Fibroblast of mammary gland (primary cell): ENCODE measurements at places on chromosomes 16 and 17.

DNA sequence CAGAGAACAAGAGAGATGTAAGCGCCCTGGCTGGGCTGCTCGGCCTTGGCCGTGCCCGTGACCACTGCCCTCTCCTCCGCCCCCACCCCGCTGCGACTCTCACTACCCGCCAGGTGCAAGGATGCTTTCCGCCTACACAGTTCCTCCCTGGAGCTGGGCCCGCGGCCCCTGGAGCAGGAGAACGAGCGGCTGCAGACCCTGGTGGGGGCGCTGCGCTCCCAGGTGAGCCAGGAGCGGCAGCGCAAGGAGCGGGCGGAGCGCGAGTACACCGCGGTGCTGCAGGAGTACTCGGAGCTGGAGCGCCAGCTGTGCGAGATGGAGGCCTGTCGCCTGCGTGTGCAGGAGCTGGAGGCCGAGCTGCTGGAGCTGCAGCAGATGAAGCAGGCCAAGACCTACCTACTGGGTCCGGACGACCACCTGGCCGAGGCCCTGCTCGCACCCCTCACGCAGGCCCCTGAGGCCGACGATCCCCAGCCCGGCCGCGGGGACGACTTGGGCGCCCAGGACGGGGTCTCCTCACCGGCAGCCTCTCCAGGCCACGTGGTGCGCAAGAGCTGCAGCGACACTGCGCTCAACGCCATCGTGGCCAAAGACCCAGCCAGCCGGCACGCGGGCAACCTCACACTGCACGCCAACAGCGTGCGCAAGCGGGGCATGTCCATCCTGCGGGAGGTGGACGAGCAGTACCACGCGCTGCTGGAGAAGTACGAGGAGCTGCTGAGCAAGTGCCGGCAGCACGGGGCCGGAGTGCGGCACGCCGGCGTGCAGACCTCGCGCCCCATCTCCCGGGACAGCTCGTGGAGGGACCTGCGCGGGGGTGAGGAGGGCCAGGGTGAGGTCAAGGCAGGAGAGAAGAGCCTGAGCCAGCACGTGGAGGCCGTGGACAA, 9.2 kb upstream of the MRPL58 start:
- no peak for DNase-seq

GRCh38 chr16:82699260-82699659, 72.5 kb downstream of the CDH13 start:
- DNase-seq: no peak

DNA sequence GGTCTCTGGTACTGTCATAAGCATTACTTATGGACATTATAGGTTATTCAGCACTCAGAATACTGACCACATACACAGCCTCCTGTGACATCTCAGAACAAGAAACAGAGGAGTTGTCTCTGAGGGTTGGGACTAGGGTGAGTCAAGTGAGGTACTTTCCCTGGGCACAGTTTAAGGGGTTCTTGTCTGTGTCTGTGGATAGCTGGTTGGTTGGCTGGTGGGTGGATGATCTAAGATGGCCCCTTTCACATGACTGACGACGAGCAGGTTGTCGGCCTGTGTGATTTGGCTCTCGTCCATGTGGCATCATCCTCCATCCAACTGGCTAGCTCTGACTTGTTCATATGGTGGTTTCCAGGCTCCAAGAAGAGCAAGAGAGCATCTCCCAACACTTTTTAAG, 163.9 kb downstream of the PRKCB start:
- no peak for DNase-seq

- DNase-seq: no peak
These were observed 103.9 kb upstream of the SEC14L1 start for GRCh38 chr17:77036841-77037381.

GRCh38 chr16:65185241-65185778, 63.4 kb upstream of the CDH11 start:
- DNase-seq: no peak

DNA sequence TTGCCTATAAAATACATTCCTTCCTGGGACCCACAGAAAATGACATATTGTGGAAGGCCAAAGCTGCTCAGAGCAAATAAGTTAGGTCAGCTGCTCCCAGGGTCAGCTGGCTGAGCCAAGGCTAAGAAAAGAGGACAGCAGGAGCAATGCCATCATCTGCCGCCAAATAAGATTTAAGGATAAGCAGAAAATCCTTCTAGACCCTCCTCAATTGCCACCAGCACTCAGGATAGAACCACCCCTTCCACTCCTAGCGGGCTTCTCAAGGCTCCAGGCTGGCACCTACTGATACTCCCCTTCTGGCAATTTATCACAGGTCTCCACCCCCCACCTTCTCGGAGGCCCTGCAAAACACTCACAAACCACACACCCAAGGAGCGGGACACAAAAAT, 22.9 kb downstream of the MBTPS1 start:
- DNase-seq: no peak

DNA sequence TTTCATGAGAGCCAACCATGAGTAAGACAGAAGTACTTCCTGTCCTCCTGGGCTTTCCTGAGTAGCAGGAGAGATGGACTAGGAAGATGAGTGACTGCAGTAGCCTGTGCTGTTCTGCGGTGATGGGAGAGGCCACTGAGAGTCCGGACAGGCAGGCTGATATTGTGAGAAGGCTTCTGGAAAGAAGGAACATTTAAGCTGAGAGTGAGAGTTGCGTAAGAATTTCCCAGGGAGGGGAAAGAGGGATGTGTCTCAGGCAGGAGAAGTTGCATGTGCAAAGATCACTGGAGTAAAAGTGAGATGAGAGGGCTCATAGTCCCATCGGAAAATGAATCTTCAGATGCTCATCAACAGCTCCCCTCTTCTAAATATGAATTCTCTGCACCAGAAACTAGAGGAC, 258.3 kb downstream of the RBFOX1 start:
- DNase-seq: no peak

GRCh38 chr16:66287416-66287815, 79.1 kb upstream of the CDH5 start:
- no peak for DNase-seq

- DNase-seq: no peak
These were observed 4.7 kb upstream of the PIPOX start for GRCh38 chr17:29038085-29038795.

DNA sequence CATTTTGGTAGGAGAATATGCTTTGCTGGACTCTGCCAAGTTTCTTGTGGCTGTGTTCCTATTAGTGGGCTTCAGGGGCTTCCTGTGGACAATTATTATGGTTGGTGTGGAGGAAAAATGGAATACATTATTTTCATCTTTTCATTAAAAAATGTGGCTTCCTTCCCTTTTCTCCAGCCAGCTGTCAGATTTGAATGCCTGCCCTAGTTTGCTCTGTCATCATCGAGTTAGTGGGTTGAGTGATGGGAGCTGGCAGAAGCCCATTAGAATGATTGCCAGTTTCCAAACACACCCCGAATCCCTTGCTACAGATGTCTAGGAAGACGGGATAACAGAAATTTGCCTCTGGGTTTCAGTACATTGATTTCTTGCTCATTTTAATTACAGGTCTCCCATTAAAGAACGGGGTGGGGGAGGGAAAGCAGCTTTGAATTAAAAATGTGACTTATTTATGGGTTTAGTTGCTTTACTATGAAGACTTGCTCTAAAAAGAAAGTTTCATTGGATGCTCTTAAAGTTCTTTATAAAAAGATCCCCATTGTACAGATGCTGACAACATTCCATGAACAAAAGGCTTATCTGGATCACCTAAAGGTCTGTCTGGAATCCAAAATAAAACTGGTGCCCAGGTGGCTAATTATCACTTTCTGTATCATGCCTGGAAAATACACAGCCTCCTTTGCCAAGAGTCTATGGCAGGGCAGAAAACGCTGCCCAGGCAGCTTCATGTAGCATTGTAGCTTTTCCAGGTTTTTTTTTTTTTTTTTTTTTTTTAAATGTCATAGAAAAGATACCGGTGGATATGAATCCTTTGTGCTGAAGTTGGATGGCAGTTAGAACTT, 103.6 kb downstream of the PRKCA start:
- peak; percentile 38 for DNase-seq

DNA sequence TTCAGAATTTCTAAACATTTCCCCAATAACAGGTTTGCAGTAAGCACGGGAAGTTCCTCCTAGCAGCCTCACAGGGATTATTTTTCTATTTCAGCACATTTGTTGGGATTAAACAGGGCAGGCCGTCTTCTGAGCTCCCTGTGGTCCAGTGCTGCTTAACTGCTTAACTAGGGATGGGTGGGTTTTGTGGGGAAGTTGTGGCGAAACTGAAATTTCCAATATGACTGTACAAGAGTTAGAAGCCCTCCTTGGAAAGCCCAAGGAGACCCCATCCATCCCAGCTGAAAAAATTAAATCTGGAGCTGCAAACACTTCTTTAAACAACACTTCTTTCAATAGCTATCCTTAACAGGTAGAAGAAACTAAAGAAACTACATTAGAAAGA, 22.2 kb downstream of the FAM117A start:
- DNase-seq: no peak

DNA sequence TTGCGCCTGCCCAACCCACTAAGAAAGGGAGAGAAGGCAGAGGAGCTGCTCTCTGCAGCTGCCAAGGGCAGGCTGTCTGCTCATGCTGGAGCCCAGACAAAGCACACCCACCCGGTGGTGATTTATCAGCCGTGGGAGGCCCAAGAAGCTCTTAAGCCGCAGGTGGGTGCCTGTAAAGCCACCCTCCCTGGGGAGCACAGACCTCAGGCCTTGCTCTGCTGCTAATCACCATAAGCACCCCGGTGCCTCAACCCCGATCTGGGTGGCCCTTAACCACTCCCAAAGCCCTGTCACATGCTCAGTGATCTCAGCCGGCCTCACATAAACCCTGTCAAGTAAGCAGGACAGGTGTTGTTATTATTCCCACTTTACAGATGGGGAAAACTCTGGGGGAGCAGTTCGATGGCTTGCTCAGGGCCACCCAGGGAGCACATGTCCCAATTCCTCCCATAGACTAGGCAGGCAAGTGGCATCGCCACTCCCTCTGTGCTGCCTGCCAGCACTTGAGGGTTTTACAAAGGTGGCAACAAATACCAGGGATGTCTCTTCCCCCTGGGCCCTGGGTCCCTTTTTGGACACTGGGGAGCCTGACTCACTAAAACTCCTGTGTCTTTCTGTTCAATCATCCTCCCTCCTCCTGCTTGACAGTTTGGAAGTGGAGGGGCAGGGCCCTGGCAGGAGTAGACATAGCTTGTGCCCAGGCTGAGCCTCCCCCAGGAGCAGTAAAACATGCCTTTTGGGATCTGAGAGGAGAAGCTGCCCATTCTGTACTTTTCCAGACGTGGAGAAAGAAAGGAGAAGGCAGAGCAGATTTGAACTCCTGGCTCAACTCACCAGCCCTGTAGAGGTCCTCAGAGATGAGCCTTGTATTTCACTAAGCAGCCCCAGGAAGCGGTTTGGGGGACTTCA, 299.3 kb downstream of the SOX9 start:
- no peak for DNase-seq

- peak; percentile 24 for DNase-seq
These were observed 21.4 kb upstream of the MAP3K14 start for GRCh38 chr17:45338023-45338781.

GRCh38 chr17:40130352-40131042, 8.7 kb downstream of the MSL1 start:
- DNase-seq: no peak

- peak; percentile 67 for DNase-seq
These were observed 33.5 kb upstream of the BCO1 start for GRCh38 chr16:81204798-81205680.

DNA sequence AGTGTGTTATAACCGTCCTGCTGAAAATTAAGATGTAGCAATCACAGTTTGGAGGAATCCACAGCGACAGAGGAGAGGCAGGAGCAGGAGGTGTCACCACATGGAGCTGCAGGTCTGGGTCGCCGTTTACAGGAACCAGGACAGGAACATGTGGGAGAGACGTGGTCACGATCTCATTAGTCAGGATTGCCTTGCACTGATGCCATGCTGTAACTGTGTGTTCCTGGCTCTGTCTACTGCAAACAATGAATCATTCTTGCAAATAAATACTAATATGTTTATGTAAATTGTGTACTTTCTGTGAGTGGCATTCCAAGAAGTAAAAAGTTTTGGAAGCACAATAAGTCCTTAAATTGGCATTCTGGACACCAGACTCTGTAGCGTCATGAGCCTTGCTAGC, 271.8 kb downstream of the CPPED1 start:
- DNase-seq: peak; percentile 30

DNA sequence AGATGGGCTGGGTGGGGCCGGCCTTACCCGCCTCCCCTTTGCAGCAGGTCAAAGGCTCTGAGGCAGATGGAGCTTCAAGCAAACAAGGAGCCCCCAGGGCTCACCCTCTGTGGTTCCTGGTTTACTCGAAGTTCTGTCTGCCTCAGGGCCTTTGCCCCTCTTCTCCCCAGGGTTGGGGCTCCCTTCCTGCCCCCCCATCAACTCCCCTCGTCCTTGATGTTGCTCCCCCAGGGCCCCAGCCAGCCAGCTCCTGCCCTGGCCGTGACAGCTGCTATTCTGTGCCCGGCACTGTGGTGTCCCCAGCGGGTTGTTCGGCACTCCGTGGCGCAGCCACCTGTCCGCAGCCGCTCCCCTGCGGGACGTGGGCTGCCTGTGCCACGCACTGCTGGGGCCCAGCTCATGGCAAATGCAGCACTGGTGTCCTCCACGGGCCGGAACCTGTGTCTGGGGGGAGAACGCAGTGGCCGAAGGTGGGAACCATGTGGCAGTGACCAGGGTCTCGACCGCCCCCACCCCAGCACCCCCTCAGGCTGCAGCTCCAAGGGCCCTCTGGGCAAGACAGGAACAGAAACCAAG, 4.3 kb upstream of the METRN start:
- DNase-seq: no peak

DNA sequence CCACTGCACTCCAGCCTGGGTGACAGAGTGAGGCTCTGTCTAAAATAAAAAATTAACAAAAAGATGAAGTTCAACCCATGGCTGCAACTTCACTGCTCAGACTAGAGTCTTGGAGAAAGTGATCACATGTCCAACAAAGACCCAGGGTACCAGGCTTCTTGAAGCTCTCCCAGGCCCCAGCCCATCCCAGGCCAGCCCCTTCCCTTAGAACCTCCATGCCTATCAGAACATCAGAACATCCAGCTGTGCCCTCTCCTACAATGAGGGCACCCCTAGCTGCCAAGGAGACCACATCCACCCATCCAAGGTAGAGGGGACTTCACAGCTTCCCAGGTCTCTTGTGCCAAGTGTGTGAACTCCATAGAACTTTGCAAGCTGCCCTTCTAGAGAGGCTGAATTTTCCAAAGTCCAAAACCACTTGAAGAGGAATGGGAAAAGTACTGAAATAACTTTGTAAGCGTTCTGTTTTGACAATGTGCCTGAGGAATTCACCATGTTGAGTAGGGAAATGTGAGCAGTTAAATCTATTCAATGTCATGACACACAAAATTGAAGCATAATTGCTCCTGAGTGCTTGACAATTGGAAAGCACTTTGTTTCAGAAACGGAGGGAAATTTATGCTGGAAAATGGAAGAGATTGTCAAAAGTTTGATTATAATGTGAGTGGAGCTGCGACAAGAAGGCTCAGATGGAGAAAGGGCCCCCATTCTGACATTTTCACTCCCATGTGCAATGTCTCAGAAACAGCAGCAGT, 230.4 kb downstream of the ZNF423 start:
- no peak for DNase-seq

GRCh38 chr16:63311313-63311712, 1275.1 kb upstream of the CDH8 start:
- no peak for DNase-seq

- peak; percentile 53 for DNase-seq
These were observed 648 bp upstream of the ERCC4 start for GRCh38 chr16:13919330-13919682.

GRCh38 chr17:44795928-44796327, 34.2 kb downstream of the GJC1 start:
- DNase-seq: no peak

- DNase-seq: peak; percentile 44
These were observed 12.6 kb upstream of the ARL5C start for GRCh38 chr17:39178536-39178935.

- no peak for DNase-seq
These were observed 26.5 kb upstream of the ALOX12 start for GRCh38 chr17:6969323-6969726.

- DNase-seq: no peak
These were observed 543.3 kb downstream of the WWOX start for GRCh38 chr16:78642621-78643285.
